A549 treated with CpdA at 1 μM for 4 hours (cell line): ENCODE measurements at places on chromosomes 7 and 10. TPM values are rescaled to one million over a fixed set of nuclear protein-coding genes. Genes with fewer than 3 reads are reported as not detected.

The CCDC136 gene
- 1.8 to 3.7 TPM (median 2.2 TPM) in 5 replicates for total RNA-seq

The ADAM22 gene
- total RNA-seq: 0.14 to 0.55 TPM (median 0.24 TPM) in 5 replicates

The PTPRZ1 gene
- not detected in 5 replicates for total RNA-seq

The INHBA gene
- total RNA-seq: 0.50 to 1.6 TPM (median 1.1 TPM) in 5 replicates

The OTUD1 gene
- total RNA-seq: 2.4 to 4.4 TPM (median 4.1 TPM) in 5 replicates

The R3HCC1L gene
- total RNA-seq: 14.7 to 17.7 TPM (median 15.6 TPM) in 5 replicates

The CALY gene
- total RNA-seq: 0.62 to 0.91 TPM (median 0.76 TPM) in 4 of 5 replicates, not detected in the other

The PNLIP gene
- total RNA-seq: not detected in 5 replicates
